ENCODE measurements at places on chromosomes 2 and 18.
A peak's percentile ranks its signal among the peaks of the same experiment; 100 is the strongest.

DNA sequence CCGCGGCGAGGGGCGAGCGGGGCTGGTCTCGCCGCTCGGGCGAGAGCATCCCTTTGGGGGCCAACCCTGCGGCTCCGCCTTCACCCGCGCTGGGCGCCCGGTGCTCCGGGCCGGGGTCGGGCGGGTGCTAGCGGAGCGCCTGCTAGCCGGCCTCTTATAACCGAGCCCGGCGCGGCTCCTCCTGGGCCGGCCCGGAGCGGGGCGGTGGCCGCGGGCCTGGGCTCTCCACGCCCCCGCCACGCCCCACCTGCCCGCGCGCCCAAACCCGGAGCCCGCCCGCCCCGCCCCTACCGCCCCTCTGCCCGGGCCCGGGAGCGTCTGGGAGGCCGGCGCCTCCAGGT is at the start of gene FOXI3:
Gene FOXI3, minus strand, starts transcription at position 129 of the 341 bp plus-strand sequence. CDS start 158 bp downstream, outside the sequence.
- DNase-seq, result no peak

- DNase-seq, result peak; percentile 18
These were observed 3.5 kb downstream of the CNDP2 start for GRCh38 chr18:74499633-74500032.

- no peak for DNase-seq
These were observed 39.5 kb downstream of the ADNP2 start for GRCh38 chr18:80148326-80149199.

DNA sequence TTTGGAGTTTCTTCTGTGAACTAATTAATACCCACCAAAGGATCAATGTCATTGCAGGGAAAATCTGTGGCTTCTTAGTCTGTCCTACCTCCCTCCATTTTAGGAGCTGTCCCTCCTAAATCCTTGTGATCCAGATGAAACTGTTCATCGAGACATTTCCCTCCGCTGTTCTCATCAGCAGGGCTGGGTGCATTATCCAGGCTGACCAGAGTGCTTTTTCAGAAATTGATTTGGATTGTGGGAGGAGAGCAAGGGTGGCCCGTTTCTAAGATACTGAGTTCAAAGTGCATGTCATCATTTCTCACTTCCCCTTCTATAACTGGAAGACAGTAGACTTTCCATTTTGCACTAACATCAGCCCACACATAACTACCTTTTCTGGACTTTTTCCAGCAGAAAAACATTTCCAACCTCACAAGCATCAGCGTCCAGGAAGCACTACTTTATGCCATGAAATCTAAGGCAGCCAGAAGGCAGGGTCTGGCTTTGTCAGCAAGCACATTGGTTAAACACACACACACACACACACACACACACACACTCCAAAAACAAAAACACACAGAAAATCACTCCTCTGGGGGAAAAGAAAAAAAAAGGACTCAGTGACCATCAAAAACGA is 94.1 kb downstream of the ANKRD44 start:
- DNase-seq, result no peak

GRCh38 chr2:45085487-45085886 is 76.2 kb upstream of the SIX2 start:
- DNase-seq, result no peak
